ENCODE measurements at places on chromosomes 5 and 9. TPM values are rescaled to one million over a fixed set of nuclear protein-coding genes. Genes with fewer than 3 reads are reported as not detected.

Gene ALDH1A1
- 173 TPM for total RNA-seq

Gene RICTOR
- total RNA-seq, result 47.9 TPM

Gene NIPAL4
- 0.47 TPM for total RNA-seq

Gene TAF1L
- total RNA-seq, result not detected

Gene CCNO
- total RNA-seq, result 5.3 TPM

Gene ELAVL2
- 2.0 TPM for total RNA-seq

Gene INSL4
- total RNA-seq, result not detected

Gene FOXD4L6
- total RNA-seq, result not detected

Gene C9
- not detected for total RNA-seq

Gene SLIT3
- total RNA-seq, result 40.6 TPM

Gene CA9
- 0.70 TPM for total RNA-seq

Gene CXCL14
- 37.1 TPM for total RNA-seq

Gene HK3
- total RNA-seq, result 11.3 TPM

Gene WNT8A
- total RNA-seq, result 0.18 TPM

Gene SAXO1
- total RNA-seq, result 0.93 TPM

Gene BRD8
- total RNA-seq, result 66.8 TPM

Gene SARDH
- total RNA-seq, result 19.6 TPM

Gene OR1N2
- not detected for total RNA-seq

Gene PLAC8L1
- not detected for total RNA-seq

Gene FYB1
- total RNA-seq, result 5.5 TPM

Gene SYK
- 31.2 TPM for total RNA-seq

Gene ZBTB26
- total RNA-seq, result 11.2 TPM

Gene LCN9
- not detected for total RNA-seq

Gene FIBCD1
- total RNA-seq, result 0.29 TPM
